ENCODE measurements at places on chromosomes 11 and 22. TPM values are rescaled to one million over a fixed set of nuclear protein-coding genes. Genes with fewer than 3 reads are reported as not detected.

CRYBA4 gene
- total RNA-seq: not detected

MMP13 gene
- total RNA-seq: 1.5 TPM

HEPHL1 gene
- total RNA-seq: not detected

ST14 gene
- total RNA-seq: 0.99 TPM

OR52E1 gene
- not detected for total RNA-seq

KRTAP5-8 gene
- total RNA-seq: not detected

OR52L1 gene
- total RNA-seq: not detected

PHOX2A gene
- total RNA-seq: not detected

WNT7B gene
- total RNA-seq: 2.6 TPM

MYO7A gene
- total RNA-seq: 6.0 TPM

MUC15 gene
- 0.17 TPM for total RNA-seq

PNPLA2 gene
- 18.2 TPM for total RNA-seq

CHEK1 gene
- total RNA-seq: 15.4 TPM

SLC6A5 gene
- 56.9 TPM for total RNA-seq

ALDH3B2 gene
- total RNA-seq: not detected

SCARF2 gene
- total RNA-seq: 10.6 TPM

P2RX6 gene
- total RNA-seq: 1.6 TPM

ASCL2 gene
- total RNA-seq: 0.39 TPM

HPS5 gene
- 80.3 TPM for total RNA-seq

OR10S1 gene
- total RNA-seq: not detected

ART1 gene
- total RNA-seq: not detected

KDM4F gene
- 0.11 TPM for total RNA-seq

DNAJB7 gene
- not detected for total RNA-seq

GUCY1A2 gene
- total RNA-seq: 25.2 TPM

PRR33 gene
- not detected for total RNA-seq

IPO7 gene
- total RNA-seq: 92.4 TPM

DDIAS gene
- total RNA-seq: 4.5 TPM

CCDC81 gene
- 4.0 TPM for total RNA-seq

RAB3IL1 gene
- 12.8 TPM for total RNA-seq

NLRP6 gene
- total RNA-seq: not detected

STK33 gene
- 23.2 TPM for total RNA-seq

MMP7 gene
- total RNA-seq: not detected

OR51E1 gene
- 0.40 TPM for total RNA-seq

APOBEC3B gene
- total RNA-seq: 2.1 TPM

C22orf23 gene
- 0.69 TPM for total RNA-seq

PSMA1 gene
- total RNA-seq: 155 TPM

HTR3A gene
- 0.28 TPM for total RNA-seq

GAL gene
- total RNA-seq: 3.7 TPM

OR8H1 gene
- total RNA-seq: not detected

SAA1 gene
- total RNA-seq: not detected

CRY2 gene
- total RNA-seq: 41.6 TPM

GGT5 gene
- total RNA-seq: 2.9 TPM

PHF21B gene
- total RNA-seq: 6.5 TPM

PRRG4 gene
- total RNA-seq: 0.61 TPM

OR4C5 gene
- not detected for total RNA-seq

APLNR gene
- total RNA-seq: 47.5 TPM

KCTD14 gene
- 3.1 TPM for total RNA-seq

SCGB2A2 gene
- not detected for total RNA-seq

PVALB gene
- 10.0 TPM for total RNA-seq

CD3D gene
- total RNA-seq: not detected

PITPNM1 gene
- total RNA-seq: 34.0 TPM

CABP4 gene
- 0.30 TPM for total RNA-seq

KLHDC7B gene
- total RNA-seq: not detected

KLHL35 gene
- total RNA-seq: 7.6 TPM

Data from spinal cord (tissue), 10 donors.